ENCODE measurements at places on chromosomes 1 and 21. TPM values are rescaled to one million over a fixed set of nuclear protein-coding genes. Genes with fewer than 3 reads are reported as not detected.

Gene ADAMTS1
- polyA plus RNA-seq: 378 TPM

Gene EEIG2
- polyA plus RNA-seq: 4.1 TPM

Gene KCNE2
- not detected for polyA plus RNA-seq

Gene PPFIA4
- 0.79 TPM for polyA plus RNA-seq

Gene FAM163A
- 0.06 TPM for polyA plus RNA-seq

Gene ZNF648
- polyA plus RNA-seq: 0.05 TPM

Gene PLOD1
- 46.7 TPM for polyA plus RNA-seq

Gene RGS18
- polyA plus RNA-seq: 11.2 TPM

Gene LCE2A
- not detected for polyA plus RNA-seq

Gene MPL
- 0.08 TPM for polyA plus RNA-seq

Gene PRSS38
- not detected for polyA plus RNA-seq

Gene WDR64
- not detected for polyA plus RNA-seq

Gene C8B
- not detected for polyA plus RNA-seq

Gene GBP4
- 8.1 TPM for polyA plus RNA-seq

Gene RPTN
- not detected for polyA plus RNA-seq

Gene BRINP3
- polyA plus RNA-seq: 0.11 TPM

Gene RSPH1
- polyA plus RNA-seq: 0.34 TPM

Gene RNU1-4
- not detected for polyA plus RNA-seq

Gene RGL1
- polyA plus RNA-seq: 34.4 TPM

Gene CSRP1
- polyA plus RNA-seq: 310 TPM
